Stimulated activated CD8-positive, alpha-beta memory T cell treated with anti-CD3 and anti-CD28 coated beads, Interleukin-15, amount 100 ng/mL, for 48 hours (primary cell): ENCODE measurements at places on chromosomes 16 and 17.

- no peak for DNase-seq
Measured at GRCh38 chr16:23651943-23652468, 10.7 kb downstream of the DCTN5 start.

DNA sequence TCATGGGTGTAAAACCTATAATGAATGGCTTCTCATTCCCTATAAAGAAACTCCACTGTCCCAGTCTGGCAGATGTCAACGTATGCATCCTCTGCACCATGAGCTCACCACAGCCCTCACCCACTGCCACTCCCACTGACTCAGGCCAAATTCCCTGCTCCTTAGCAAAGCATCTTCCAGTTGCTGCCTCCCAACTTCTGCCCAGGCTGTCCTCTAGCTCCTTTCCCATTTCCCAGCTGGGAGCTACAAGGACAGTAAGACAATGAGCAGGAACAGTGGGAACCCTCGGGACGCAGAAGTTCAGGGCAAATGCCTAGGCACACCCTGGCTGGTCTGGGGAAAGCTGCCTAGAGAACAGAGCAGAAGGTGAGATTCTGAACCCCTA lies 9.1 kb upstream of the THAP11 start:
- DNase-seq = no peak

- no peak for DNase-seq
Measured at GRCh38 chr16:48810436-48810802, 200.4 kb upstream of the N4BP1 start.

- no peak for DNase-seq
Measured at GRCh38 chr17:82134101-82134500, 36.1 kb upstream of the FASN start.
